M059J (cell line): ENCODE measurements at places on chromosomes 1 and 21. TPM values are rescaled to one million over a fixed set of nuclear protein-coding genes. Genes with fewer than 3 reads are reported as not detected.
A peak's percentile ranks its signal among the peaks of the same experiment; 100 is the strongest.

- no peak for DNase-seq
Measured at GRCh38 chr1:204983136-204983535, 59.9 kb upstream of the CNTN2 start.

DNA sequence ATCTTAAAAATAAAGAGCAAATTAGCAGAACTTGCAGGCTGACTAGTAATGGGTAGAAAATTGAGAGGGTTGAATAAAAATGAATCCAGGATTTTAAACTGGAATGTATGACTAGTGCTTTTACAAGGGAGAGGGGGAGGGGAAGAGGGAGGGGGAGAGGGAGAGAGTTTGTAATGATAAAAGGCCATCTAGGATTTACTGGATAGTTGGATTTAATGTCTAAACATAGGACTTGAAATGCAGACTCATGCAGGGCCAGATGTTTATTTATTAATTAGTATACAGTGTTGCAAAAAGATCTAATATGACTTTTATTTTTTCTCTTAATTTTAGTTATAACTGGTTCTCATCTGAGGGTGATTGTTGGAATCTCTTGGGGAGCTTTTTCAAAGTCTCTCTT is 4.3 kb downstream of the ZNF326 start:
- DNase-seq = peak; percentile 31

- DNase-seq = no peak
Measured at GRCh38 chr1:20875198-20875973, 88.3 kb upstream of the HP1BP3 start.

GRCh38 chr1:199815947-199816346 is 211.6 kb upstream of the NR5A2 start:
- DNase-seq = no peak

- DNase-seq = no peak
Measured at GRCh38 chr1:119966020-119966419, 69.7 kb upstream of the ADAM30 start.

DNA sequence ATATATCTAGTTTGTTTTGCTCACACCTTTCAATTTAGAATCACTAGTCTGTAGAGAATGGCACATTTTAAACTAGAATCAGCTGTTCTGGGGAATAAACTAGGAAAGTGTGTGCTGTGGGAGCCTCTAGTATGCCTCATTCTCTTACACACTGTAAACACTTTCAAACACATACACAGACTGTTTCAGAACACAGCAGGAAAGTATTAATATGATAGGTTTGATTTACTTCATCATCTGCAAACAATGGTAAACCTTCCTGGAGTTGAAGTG is 67.1 kb upstream of the ABCG1 start:
- DNase-seq = no peak

DNA sequence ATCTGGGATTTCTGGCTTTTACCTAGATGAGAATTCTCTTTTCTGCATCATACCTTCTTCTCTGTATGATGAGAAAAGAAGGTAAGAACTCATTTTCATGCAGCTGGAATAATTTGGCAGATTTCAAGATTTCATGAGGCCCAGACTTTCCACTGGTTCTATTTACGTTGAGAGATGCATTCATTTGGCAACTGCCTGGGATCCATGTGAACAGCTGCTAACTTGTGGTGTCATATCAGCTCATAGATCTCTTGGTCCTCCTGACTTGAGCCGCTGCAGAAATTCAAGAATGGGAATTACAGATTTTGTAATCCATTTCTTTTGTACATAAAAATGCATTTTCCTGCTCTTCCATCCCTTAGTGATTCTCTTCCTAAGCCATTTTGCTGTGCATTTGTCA is 17.1 kb upstream of the C1orf87 start:
- no peak for DNase-seq

DNA sequence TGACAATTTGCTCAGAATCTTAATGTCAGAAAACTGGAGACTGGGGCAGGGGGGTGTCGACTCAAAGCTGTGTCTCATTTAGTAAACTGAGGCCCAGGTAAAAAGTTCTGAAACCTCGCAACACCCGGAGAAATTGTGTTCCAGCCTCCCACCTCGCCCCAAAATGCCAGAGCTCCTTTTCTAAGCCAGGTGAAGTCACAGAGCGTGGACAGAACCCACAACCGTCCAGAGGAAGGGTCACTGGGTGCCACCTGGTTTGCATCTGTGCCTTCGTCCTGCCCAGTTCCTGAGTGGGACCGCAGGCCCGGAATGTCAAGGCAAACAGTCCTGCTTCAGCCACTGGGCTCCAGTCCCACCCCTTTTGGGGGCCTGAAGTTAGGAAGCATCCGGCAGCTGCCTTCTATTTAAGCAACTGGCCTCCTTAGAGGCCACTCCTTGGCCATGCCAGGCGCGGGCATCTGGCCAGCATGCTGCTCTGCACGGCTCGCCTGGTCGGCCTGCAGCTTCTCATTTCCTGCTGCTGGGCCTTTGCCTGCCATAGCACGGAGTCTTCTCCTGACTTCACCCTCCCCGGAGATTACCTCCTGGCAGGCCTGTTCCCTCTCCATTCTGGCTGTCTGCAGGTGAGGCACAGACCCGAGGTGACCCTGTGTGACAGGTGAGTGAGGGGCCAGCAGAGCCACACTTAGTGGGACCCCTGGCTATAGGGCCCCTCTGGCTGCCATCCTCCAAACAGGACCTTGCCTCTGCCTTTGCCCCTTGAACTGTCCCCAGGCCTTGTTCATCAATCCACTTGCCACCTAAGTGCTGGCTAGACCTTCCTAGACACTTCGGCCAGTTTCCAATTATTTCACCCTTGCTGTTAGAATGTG is at the start of gene TAS1R1:
TAS1R1 (plus strand) TSS at position 401 of the 872 bp plus-strand sequence; CDS start at position 468, 67 bp downstream.
- peak; percentile 29 for DNase-seq

GRCh38 chr1:161342821-161343220 is 24.9 kb downstream of the CFAP126 start:
- no peak for DNase-seq

DNA sequence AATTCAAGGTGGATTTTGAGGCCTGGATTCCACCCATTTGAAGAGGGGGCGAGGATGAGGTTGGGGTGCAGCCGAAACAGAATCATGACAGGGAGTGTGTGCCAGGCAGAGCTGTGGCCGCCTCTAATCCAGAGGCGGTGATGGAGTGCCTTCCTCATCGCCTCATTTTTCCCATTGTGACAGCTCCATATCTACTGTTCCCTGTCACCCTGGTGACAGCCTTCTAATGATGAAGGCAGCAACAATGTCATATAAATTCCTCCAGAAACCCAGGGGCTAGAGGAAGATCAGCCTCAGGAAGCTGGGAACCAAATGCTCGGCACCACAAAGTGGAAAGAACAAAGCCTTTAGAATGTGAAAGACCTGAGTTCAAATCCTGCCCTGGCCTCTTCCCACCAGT is 42.0 kb downstream of the LRRN2 start:
- DNase-seq = no peak

GRCh38 chr1:20721117-20722061 is 3.6 kb upstream of the KIF17 start:
- DNase-seq = no peak

- DNase-seq = no peak
Measured at GRCh38 chr21:42640486-42640885, 12.9 kb upstream of the PDE9A start.

- no peak for DNase-seq
Measured at GRCh38 chr1:70090141-70090540, 115.2 kb downstream of the LRRC40 start.

GRCh38 chr1:46183079-46183847 is 7.0 kb upstream of the P3R3URF start:
- DNase-seq = peak; percentile 100

PTPRC gene
- 0.49 and 4.5 TPM in 2 replicates for total RNA-seq

LCE1B gene
- not detected in 2 replicates for total RNA-seq

DENND4B gene
- 8.4 and 9.0 TPM in 2 replicates for total RNA-seq

RGS13 gene
- 0.20 TPM in 1 of 2 replicates, not detected in the other for total RNA-seq

UBE2Q1 gene
- total RNA-seq = 34.2 and 42.4 TPM in 2 replicates

GNAT2 gene
- 0.12 TPM in 1 of 2 replicates, not detected in the other for total RNA-seq

CYP4A22 gene
- not detected in 2 replicates for total RNA-seq

NLRP3 gene
- total RNA-seq = 7.4 and 9.2 TPM in 2 replicates
